Dermis blood vessel endothelial cell (primary cell): ENCODE measurements at places on chromosomes 11 and 22. TPM values are rescaled to one million over a fixed set of nuclear protein-coding genes. Genes with fewer than 3 reads are reported as not detected.

DNA sequence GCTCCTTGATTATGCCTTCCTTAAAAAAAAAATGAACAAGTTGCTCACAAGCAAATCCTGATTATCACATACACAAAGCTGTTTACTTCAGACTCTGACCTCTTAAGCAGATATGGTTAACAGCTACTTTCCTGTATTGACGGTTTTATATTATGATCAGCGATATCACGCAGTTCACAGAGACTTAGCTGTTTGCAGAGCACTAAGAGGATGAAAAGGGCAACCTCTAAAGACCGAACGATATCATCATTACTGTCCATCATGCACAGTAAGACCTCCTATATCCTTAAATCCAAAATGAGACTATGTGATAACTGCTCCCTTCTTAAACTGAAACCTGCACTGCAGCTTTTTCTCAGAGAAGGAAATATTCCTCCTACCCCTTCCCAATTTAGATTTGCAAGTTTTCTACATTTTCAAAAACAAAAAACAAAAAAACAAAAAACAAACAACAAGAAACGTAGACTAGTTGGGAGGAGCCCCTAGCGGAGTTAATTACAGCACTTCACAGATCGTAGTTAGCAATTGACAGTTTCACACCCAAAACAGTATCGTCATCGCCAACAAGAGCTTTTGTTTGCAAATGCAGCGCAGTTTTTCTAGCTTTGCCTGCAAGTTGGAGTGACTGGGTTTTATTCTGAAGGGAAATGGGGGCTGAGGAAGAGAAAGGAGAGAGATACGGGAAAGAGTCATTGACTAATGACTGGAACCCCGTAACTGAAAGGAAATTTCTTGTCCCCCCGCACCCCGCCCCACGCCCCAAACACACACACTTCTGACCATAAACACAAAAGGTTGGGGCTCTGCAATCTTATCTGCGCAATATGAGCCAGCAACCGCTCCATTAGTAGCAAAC lies 1.2 kb downstream of the DDX6 start:
- DNase-seq = peak; percentile 67

The GGTLC2 gene
- not detected in 2 replicates for total RNA-seq

The GLYATL2 gene
- total RNA-seq = 0.09 TPM in 1 of 2 replicates, not detected in the other

The NRXN2 gene
- total RNA-seq = not detected in 2 replicates

The SERHL2 gene
- 3.0 and 3.1 TPM in 2 replicates for total RNA-seq

The KCTD14 gene
- 0.51 and 1.1 TPM in 2 replicates for total RNA-seq
